ENCODE measurements at places on chromosomes 12 and 14.

DNA sequence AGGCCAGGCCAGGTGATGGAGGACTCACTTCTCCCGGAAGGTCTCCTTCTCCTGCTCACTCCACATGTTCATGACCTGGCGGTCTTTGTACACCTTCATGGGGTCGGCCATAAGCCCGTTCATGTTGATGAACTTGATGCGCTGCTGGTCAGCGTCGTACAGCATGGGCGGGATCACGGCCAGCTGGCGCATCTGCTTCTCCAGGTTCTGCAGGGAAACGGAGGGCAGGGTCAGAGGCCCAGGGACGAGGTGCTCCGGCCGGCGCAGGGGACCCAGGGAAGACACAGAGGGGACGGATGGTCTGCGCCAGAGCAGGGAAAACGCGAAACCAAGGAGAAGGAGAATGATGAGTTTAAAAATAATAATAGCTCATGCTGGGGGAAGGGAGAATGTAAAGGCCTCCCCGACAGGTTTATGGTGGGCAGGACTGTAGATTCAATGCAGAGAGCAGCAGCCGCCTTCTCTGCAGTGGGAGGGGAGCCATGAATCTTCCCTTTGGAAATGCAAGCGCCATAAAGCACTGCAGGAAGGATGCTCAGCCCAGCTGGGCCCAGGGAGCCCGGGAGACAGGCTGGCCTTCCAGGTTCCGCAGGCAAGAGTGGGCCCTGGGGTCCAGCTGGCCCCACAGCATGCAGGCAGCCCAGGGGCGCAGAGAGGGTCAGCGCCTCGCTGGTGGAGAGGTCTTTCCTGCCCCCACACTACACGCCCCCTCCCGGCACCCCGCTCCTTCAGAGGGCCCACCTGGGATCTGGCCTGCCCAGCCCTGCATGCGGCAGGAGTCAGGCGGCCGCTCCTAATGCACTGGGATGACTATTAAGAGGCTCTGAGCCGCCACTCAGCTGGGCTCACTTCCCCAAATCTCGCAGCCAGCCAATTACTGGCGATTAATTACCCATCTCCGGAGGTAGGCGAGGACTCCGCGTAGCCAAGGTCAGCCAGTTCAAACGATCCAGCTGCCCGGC lies 132.0 kb downstream of the RFLNA start:
- no peak for DNase-seq

GRCh38 chr12:11667171-11667570 lies 17.7 kb downstream of the ETV6 start:
- DNase-seq = no peak

DNA sequence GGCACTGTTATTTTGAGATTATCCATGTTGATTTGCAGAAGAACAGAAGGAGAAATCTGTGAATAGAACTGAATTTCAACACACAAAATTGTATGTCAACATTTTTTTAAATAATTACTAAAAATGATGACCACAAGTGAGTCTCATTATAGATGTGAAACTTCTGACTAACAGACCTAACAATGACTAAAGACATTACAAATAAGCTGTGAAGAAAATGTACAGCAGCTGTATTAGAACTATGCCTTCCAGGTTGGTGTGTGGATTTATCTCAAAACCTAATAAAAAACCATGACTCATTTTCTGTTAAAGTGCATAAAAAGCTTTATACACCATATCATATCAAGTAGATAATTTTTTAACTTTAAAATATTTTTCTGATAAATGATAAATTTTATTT lies 22.5 kb upstream of the FOXG1 start:
- DNase-seq = no peak

DNA sequence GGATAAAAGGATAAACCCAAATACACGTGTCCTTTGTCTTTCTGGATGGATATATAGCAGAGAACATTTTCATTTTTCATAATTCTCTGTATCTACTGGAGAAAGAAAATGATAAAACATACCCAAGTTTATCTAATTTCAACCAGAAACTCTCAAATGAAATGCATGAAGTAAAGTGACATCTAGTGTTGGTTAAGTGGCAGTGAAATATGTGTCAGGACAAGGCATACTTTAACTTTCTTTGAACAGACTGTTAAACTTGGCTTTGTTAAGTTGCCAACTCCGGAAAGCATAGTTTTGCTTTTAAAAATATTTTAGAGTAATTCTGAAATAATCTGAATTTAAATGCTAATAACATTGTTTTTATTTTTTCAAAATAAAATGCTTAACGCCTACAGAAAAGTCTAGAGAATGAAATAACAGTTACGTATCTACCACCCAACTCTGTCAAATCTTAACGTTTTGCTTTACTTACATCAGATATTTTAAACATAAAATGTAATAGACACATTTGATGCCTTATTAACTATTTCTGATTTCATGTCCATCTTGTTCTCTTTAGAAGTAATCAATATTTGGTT lies 25.2 kb upstream of the NTN4 start:
- DNase-seq = no peak

DNA sequence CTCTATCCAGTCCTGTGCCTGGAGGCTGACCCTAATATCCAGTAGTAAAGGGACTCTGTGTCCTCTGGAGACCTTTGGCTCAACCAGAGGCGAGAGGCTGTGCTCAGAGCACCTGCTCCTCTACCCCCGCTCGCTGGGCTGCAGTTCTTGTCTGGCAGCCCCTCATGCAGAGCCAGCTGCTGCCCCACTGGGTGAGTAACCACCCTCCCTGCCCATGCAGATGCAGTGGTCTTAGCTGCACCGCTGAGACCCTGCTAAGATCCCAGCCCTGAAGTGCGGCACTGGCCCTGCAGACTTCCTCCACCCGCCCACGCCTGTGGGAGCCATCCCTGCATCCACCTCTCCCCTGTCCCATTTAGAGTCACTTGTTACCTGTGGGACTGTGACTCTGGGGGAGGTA lies 347.5 kb upstream of the SFSWAP start:
- DNase-seq = no peak

- no peak for DNase-seq
These were observed 8.5 kb upstream of the PTPRB start for GRCh38 chr12:70645494-70646317.

GRCh38 chr14:67778792-67779191 lies 37.6 kb downstream of the ZFYVE26 start:
- DNase-seq = no peak

All from stimulated activated CD4-positive, alpha-beta T cell treated with anti-CD3 and anti-CD28 coated beads, Interleukin-4, amount 100 ng/mL, for 24 hours (primary cell).